Chondrocyte (in vitro differentiated cells): ENCODE measurements at places on chromosomes 4 and X.

- no peak for DNase-seq
These were observed 174.8 kb upstream of the GLRA2 start for GRCh38 chrX:14354521-14354920.

DNA sequence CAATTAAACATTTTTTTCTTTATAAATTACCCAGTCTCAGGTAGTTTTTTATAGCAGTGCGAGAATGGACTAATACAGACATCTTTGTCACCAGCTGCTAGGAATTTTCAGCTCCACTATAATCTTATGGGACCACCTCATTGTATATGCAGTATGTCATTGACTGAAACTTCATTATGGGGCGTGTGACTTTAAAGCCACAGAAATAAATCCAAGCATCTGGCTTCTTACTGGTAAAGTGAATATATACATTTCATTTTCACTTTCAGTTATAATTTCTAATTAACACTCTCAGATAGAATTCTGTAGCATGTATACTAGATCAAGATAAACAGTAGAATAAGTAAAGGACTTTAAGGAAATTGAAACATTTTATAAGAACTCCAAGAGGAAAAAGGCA, 21.9 kb downstream of the IL15 start:
- DNase-seq, result no peak

GRCh38 chr4:114368751-114369150, 229.9 kb upstream of the UGT8 start:
- DNase-seq, result no peak

DNA sequence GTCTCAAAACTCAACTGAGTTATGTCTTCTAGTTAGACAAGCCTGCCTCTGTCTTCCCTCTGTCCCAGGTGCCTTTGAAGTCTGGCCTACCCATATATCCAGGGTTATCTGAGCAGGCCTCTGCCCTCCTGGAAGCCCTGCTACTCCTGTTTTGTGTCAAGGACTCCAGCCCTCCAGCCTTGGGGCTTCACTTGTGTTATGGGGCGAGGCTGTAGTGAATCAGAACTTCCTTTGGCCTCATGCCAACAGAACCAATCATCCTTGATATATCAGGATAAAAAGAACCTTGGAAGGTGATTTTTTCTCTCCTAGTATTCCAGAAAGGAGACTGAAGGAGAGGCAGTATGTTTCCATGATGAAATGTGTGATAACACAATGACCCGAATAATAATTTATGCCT, 8.9 kb upstream of the ADGRG4 start:
- DNase-seq, result no peak

DNA sequence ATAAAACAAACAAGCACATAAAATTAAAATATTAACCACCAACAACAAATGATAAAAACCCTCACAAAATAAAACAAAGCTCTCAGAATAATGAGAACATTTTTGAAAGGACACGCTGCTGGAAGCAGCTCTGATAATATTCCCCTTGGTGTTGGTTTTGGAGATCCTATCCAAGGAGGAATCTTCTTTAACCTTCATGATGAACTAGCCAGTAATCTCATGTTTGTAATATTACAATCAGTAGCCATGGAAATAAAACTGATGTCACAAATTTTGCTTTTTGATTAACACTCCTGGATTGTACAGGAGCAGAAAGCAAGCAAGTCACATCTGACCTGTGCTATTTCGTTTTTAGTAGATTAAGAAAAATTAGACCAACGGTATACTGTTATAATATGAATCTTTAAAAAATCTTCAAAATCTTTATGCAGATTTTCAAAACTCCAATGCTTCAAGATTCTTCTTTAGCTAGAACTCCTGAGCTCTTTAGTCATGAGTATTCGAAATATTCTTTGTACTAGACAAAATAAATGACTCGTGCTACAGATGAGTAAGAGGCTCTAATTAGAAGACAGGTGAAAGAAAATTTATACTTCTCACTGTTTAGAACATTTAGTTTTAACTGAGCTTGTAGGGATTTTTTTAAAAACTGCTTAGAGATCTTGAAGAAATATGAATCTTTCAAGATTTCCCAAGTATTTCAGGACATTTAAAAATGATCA, 154.1 kb downstream of the RASL11B start:
- DNase-seq, result no peak

DNA sequence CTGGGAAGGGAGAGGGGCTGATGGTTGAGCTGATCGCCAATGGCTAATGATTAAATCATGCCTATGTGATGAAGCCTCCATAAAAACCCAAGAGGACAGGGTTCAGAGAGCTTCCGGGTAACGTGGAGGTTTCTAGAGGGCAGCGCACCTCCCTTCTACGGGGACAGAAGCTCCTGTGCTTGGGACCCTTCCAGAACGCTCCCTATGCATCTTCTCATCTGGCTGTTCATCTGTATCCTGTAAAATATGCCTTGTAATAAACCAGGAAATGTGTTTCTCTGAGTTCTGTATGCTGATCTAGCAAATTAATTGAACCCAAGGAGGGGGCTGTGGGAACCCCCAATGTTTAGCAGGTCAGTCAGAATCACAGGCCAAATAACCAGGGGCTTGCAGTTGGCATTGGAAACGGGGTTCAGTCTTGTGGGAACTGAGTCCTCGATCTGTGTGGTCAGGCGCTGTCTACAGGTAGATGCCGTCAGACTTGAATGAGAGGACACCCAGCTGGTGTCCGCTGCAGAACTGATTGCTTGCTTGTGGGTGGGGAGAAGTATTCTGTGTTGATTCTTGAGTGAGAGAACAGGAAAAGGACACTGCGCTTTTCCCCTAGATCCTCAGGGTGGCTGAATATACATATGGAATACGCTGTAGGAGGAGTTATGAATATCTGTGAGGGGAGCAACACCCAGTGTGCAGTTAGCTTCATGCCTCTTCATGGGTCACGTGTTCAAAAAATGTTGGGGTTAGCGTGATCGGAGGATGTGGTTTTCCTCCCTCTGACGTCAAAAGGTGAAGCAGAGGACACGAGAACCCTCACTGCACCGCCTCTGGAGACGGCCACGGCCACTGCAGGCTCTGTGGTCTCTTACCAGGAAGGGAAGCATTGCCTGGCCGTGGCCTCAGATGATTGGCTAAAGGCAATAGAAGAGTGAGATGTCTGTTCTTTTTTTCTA, 29.2 kb downstream of the HTT-AS start:
- no peak for DNase-seq

- no peak for DNase-seq
These were observed 189.0 kb upstream of the HCCS start for GRCh38 chrX:10922159-10922558.

GRCh38 chr4:71944956-71945355, 86.8 kb upstream of the NPFFR2 start:
- no peak for DNase-seq

GRCh38 chrX:134010690-134011089, 25.3 kb upstream of the GPC3 start:
- no peak for DNase-seq

GRCh38 chr4:168164915-168165548, 72.7 kb downstream of the ANXA10 start:
- no peak for DNase-seq

DNA sequence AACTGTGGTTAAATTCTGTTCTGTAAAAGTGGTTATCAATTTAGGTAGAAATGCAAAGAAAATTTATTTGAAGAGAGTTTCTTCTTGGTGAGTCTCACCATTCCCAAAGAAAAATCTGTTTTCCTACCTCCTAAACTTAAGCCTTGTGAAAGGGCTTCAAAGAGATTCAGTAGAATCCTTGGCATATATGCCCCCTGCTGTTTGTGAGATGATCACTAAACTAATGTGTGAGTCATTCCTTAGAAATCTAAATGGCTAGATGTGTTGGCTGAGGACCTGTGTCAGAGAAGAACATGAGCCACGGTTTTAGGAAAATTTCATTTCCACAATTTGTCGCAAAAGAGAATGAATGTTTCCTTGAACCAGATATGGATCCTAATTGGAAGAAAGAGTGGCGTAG, 260.9 kb downstream of the SLC7A11 start:
- DNase-seq, result no peak

DNA sequence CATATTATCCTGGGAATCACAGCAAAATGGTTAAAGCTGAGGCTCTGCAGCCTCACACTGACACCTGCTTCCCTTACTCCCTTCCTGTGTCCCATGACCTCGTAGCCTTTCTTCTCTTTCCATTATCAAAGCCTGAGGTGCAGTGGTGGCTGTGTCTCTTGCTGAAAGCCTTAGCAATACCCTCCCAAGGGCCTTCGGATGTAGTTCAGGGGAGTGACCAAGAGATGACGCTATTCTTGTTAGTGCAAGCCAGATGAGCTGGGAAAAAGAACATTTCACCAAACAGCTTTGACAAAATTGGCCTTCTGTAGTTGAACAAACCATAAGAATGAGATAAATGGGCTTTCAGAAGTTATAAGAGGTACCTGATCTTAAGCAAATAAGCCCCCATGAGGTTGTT, 31.6 kb downstream of the SMIM10L2A start:
- DNase-seq, result no peak

DNA sequence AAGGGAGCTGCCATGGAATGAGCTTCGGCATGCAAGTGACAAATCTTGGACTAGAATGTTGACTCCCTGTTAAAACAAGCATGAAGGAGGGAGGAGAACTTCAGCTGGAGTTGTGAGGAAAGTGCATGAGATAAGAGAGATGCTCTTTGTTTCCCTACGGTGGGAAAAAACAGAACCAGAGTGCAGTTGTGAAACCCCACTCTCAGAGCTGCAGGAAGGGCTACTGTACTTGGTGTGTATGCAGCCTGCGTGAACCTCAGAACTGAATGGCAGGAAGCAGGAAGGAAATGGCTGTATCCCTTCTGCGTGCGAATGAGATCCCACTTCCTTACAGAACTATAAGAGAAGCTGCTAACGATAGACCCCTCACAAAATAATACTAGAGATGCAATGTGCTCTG, 57.2 kb downstream of the EGF start:
- DNase-seq, result no peak

- DNase-seq, result no peak
These were observed 28.0 kb upstream of the AMBN start for GRCh38 chr4:70564033-70564432.

- DNase-seq, result no peak
These were observed 69.6 kb downstream of the HUWE1 start for GRCh38 chrX:53616946-53617345.
